ENCODE measurements at places on chromosomes 7 and 10.

- no peak for DNase-seq
These were observed 21.6 kb downstream of the DKK1 start for GRCh38 chr10:52335665-52336064.

DNA sequence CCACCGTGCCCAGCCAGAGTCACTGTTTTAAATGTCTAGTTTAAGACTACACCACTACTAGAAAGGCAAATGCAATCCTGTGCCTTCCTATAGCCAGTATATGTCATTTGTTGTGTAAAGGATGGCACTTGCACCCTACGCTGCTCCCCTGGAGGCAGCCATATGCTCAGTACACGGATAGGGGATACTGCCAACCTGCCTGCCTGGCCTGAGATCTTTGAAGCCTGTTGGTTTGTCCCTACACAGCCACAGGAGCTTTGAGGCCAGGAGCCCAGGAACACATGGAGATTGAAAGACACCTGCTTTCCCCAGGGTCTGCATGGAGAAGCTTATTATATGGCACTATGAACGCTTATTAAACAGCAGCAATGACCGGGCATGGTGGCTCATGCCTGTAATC is 2.3 kb upstream of the SCRN1 start:
- DNase-seq = no peak

DNA sequence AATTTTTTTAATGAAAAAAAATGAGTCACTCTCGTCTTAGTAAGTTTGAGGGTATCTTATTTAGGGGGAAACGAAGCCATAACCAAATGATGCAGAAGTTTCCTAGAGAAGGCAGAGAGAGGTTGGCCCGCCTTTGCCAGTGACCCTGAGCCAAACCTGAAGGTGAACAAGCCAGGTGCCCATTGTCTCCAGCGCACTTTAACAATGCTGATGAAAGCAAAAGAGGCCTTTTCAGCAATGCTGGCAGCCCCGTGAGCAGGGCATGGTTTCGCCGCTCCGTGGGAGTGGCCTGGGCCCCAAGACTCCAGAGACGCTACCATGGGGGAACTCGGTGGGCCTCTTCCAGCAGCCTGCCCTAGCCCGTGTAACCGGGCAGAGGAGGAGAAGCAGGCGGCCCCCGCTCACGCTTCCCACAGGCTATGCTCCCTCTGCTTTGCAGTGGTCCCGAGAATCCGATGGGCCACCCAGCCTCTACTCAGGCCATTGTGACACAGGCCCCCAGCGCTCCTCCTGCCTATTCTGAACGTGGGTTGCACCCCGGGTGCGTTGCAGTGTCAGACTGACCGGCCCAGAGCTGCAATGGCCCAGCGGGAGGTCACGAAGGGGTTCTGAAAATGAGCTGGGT is 14.0 kb upstream of the UNCX start:
- DNase-seq = no peak

- no peak for DNase-seq
These were observed 14.8 kb downstream of the MYL10 start for GRCh38 chr7:101614098-101614938.

DNA sequence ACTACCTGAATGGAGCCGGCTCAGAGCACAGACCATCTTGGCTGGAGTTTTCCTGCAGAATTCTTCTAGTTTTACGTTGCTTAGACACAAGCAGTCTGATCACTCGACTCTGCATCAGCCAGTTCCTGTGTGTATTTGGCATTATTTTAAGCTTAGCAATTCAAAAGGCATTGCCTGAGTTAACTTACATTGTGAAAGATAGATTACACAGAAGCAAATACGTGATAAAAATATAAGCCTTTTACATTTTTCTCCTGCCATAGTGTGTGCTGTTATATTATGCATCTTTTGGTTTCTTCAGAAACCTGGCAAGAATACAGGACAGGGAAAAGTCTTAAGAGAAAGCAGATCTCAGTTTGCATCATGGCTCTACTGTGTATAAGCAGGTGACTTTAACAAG is 98.1 kb downstream of the LRRC4 start:
- DNase-seq = no peak

GRCh38 chr10:119852822-119853221 is 19.8 kb downstream of the MCMBP start:
- DNase-seq = no peak

DNA sequence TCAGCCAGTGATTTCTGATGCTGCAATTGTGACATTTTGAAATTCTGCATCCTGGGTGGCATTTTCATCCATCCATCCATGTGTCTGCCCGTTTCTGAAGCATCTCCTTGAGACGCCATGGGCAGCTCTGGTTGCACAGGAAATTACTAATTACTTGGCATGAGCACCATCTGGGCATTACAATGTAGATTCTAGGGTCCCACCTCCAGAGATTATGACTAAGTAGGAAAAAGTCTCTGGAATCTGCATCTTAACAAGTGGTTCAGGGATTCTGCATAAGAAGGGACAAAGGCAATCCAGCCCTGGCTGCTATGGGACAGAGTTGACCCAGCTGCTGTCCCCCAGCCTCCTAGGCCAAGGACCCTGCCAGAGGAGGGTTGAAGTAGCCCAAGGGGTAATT is 65.3 kb downstream of the CUZD1 start:
- DNase-seq = no peak

GRCh38 chr10:120841522-120842189 is 9.5 kb upstream of the WDR11 start:
- no peak for DNase-seq

DNA sequence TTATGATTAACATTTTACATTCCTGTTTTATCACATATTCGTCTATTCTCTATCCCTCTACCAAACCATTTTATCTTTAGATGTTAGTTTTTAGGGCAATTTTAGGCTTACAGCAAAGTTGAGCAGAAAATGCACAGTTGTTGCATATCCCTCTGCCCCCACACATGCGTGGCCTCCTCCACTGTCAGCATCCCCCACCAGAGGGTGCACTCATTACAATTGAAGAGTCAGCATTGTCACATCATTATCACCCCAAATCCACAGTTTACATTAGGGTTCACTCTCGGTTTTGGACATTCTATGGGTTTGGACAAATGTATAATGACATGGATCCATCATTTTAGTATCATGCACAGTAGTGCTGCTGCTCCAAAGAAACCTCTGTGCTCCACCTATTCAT is 86.4 kb downstream of the WDR37 start:
- DNase-seq = no peak

- DNase-seq = no peak
These were observed 1.1 kb downstream of the UFSP1 start for GRCh38 chr7:100888291-100888987.

- DNase-seq = no peak
These were observed 36.7 kb downstream of the TMEM248 start for GRCh38 chr7:66957595-66958290.

GRCh38 chr7:80439894-80440821 is 71.7 kb downstream of the GNAT3 start:
- no peak for DNase-seq

- no peak for DNase-seq
These were observed 8.8 kb upstream of the RHOBTB1 start for GRCh38 chr10:60952846-60953220.

DNA sequence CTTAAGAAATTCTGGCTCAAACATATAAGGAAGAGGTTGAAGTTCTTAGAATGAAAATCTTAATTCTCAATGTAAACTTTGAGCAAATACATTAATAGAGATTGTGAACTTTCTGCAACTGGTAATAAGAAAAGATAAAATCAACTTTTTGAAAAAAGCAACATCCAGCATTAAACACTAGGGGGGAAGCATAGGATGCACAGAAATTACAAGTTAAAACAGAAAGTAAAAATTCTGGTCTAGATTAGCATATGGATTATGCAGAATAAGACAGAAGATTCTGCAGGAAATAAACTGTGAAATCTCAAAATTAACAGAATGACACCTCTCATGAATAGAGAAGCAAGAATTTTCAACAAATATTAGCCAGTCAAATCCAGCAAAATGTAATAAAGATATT is 38.0 kb upstream of the CAV2 start:
- no peak for DNase-seq

DNA sequence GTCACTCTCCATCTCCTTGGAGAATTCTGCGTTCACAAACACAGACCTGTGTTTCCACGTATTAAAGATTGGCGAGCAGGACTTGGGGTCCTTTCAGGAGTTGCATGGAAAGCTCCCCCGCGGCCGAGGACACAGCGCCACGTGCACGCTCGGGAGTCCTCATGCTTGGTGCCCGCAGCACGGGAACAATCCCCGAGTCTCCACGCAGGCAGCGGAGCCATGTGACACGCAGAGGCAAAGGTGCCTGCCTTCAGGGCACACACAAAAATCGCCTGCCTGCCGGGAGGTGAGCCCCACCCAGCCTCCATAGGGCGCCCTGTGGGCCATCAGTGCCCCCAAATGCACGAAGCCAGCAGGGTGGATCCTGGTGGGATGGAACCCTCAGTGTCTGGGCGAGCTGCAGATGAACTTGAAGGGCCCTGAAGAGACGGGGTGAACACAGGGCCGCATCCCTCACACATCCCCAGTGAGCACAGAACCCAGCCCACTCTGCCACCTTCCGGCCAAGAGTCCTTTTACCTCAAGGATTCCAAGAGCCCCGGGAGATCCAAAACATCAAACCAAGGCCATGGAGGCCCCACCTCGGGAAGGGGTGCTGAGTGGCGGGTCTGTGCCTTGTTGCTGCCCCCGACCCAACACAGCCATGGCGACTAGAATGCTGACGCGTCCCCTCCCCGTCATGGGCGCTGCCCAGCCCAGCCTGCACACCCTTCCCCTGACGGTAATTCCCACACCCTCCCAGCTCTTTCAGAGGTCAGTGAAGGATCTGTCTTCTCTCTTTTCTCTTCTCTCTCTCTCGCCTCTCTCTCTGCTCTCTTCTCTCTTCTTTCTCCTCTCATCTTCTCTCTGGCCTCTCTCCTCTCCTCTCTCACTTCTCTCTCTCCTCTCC is 55.9 kb downstream of the CFAP46 start:
- DNase-seq = no peak

- no peak for DNase-seq
These were observed 82.4 kb downstream of the PHYHIPL start for GRCh38 chr10:59258890-59259289.

DNA sequence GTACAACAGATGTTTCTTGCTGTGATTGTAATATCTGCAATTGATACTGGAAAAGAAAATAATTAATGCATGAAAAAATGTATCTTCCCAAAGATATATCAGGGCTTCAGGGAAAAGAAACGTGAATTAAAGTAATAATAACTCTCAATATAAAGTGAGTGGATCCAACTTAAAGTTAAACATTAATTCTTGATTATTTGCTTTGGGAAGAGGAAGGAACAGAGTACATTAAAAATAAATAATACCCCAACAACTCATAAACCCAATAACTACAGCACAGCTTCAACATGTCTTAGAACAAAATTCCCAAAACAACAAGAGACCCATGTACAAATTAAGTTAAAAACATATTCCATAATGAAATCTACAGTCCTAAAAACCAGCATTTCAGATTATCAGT is 33.0 kb downstream of the ELMO1 start:
- no peak for DNase-seq

- peak; percentile 4 for DNase-seq
These were observed 30.3 kb upstream of the GARS1 start for GRCh38 chr7:30564243-30564892.

- no peak for DNase-seq
These were observed 87.6 kb upstream of the NEBL start for GRCh38 chr10:20984662-20985061.

DNA sequence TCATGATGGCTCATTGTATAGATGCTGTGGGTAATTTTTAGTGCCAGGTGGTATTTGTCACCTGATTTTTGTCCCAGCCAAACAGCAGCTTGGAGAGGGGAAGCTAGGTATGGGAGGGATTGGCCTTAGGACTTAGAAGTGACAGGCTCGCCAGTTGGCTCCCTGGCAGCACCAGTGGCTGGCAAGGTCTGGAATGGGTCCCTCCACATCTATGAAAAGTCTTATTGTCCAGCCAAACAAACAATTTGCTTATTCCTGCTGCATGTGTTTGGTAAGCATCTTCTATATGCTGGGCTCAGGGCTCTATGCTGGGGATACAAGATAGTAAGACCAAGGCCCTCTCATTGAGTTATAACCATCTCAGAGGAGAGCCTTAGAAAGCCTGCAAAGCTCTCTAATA is 42.5 kb downstream of the SORCS3 start:
- DNase-seq = no peak

DNA sequence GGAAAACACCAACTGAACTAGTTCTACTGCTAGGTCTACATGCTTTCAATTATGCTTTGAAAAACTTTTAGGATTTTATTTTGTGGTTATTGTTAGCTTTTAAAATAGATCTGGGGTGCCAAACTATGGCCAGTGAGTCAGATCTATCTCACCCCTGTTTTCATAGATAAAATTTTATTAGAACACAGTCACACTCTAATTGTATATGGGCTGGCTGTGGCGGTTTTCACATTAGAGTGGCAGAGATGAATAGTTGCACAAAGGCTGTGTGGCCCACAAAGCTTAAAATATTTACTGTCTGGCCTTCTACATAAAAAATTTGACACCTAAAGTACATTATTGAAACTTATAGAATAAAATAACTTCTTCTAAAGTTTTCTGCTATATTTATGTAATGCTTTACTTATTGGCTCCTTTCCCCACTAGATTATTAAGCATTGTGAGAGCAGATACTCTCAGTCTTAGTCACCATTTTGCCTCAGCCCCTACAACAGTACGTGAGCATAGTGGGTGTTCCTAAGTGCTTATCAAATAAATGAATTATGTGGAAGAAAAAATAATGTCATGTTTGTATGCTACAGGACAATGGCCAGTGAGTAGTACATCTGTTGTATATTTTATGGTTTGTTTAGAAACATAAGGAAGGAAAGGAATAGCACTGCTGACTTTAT is 5.4 kb upstream of the SUV39H2 start:
- no peak for DNase-seq

- no peak for DNase-seq
These were observed at the start of gene HOXA4 for GRCh38 chr7:27130540-27131389. TSS of gene HOXA4 (minus strand) at chr7:27130757. CDS start at chr7:27130733, 24 bp downstream.

GRCh38 chr7:128155100-128155740 is 85.9 kb upstream of the LEP start:
- DNase-seq = no peak

GRCh38 chr7:144786522-144786921 is 49.3 kb downstream of the TPK1 start:
- no peak for DNase-seq

DNA sequence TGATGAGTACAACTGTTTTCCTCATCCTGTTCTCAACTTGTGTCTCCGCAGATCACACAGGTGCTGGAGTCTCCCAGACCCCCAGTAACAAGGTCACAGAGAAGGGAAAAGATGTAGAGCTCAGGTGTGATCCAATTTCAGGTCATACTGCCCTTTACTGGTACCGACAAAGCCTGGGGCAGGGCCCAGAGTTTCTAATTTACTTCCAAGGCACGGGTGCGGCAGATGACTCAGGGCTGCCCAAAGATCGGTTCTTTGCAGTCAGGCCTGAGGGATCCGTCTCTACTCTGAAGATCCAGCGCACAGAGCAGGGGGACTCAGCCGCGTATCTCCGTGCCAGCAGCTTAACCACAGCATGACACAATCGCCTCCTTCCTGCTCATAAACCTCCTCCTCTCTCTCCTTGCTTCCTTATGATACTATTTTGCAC is 126.7 kb upstream of the PRSS58 start:
- peak; percentile 84 for DNase-seq

- no peak for DNase-seq
These were observed 202.3 kb upstream of the KLF6 start for GRCh38 chr10:3987143-3987974.

- no peak for DNase-seq
These were observed 25.6 kb downstream of the COL1A2 start for GRCh38 chr7:94420328-94420727.

All from SIG-M5 (cell line).